ENCODE measurements at places on chromosomes 12 and 14.

DNA sequence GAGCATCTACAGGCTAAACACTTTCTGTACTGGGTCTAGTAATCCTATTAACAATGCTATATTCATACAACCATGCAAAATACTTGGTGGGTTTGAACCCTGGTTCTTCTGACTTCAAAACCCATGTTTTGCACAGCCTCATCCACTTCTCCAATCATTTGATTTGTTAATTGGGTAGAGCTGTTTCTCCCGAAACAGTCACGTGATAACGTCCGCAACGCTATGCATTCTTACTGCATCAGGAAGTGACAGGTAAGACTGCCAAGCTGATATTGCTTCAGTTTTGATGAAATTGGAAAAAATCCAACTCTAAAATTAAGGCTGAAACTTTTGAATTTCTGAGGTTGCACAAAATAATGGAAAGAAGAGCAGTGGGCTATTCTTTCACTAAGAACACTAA is 30.4 kb upstream of the RNU6-7 start:
- no peak for DNase-seq

DNA sequence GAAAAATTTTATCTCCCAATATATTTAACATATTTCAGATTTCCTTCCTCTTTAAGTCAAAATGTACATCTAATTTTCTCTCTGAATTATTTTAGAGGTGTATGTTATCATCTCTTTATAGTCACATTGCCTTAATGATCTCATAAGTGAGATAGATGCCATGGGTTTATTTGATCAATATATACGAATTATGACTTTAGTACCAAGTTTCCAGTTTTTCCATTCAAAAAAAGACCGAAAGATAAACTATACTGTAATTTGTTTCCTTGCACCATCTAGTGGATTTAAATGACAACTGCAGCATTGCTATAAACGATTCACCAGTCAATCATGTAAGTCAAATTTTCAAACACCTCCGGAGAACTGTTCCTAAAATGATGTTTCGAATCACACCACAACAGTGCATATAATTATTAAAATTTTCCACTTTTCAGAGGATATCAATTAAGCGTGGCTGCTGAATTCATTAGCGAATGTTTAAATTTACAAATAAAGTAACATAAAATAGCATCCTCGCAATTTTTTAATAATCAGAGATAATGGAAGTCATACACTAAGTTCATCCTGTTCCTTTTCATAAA is 419 bp upstream of the ATXN7L3B start:
- no peak for DNase-seq

GRCh38 chr14:100841761-100842403 is 16.0 kb downstream of the MEG3 start:
- no peak for DNase-seq

DNA sequence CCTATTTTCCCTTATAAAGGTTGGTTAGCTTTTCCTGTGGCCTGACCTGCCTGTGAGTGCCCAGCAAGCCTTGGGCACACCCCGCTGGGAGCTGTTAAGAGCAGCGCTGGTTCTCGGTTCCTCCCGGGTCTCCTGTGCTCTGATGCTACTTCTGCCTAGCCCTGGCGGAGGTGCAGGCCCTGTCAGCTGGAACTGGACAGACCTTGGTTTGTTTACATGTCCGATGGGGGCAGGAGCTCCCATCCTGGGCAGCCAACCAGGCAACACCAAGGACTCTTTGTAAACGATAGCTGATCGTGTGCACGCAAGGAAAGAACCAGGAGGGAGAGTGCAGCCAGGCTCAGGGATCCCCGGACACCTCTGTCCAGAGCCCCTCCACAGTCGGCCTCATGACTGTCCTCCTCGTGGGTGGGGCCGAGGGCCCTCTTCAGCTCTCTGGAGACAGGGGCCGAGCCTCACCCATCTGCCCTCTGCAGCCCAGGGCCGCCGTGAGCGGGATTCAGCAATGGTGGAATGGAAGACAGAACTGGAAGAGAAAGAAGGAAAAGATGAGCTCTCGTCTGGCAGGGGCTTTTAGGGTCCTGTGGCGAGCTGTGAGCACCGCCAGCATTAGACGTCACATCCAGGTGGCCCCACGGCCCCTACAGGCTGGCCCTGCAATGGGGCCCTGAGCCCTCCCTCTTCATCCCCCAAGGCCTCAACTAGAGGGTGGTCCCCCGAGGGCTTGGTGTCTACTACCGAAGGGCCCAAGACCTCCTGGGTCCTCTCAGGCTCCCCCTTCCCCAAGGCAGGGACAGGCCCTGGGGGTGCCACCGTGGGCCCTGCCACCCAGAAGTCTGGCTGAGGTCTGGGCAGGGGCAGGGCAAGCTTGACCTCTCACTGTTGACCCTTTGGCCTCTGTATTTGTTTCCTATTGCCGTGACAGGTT is 12.3 kb downstream of the TNFAIP2 start:
- no peak for DNase-seq

DNA sequence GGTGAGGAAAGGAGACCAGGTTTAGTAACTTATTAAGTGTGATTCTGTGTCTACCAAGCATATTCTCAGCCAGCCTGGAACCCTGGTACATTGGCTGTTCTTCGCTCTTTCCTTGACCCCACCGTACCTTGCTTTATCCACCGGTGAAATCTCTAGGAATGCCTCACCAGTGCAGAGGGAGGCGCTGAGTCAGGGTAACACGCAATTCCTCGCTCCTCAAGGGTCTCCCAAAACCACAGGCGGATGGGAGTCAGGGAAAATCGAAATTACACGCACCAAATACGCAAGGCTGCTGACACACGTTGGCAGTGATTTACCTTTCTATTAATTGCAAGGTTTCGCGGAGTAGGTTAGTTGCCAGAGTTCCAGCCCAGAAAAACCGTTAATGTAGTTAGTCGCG is 845 bp downstream of the L3HYPDH start:
- no peak for DNase-seq

- no peak for DNase-seq
Observed at GRCh38 chr12:130147875-130148596, 14.2 kb upstream of the FZD10 start.

- DNase-seq = no peak
Observed at GRCh38 chr12:31021181-31021580, 52.5 kb upstream of the DDX11 start.

DNA sequence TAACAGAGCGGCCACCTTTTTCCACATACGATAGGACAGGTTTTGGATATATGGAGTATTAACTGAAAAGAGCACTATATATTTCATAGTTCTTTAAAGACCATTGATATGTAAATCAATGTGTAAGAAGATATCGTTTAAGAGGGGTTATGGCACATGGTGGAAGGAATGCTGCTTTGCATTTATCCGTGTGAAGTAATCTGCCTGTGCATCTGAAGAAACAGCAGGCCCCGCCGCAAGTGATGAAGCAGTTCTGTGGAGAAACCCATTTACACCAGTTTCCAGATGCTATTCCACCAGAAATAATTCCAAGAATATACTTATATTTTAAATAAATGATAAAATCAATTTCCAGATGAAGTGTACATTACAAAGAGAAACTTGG is 72.4 kb downstream of the BICD1 start:
- no peak for DNase-seq

DNA sequence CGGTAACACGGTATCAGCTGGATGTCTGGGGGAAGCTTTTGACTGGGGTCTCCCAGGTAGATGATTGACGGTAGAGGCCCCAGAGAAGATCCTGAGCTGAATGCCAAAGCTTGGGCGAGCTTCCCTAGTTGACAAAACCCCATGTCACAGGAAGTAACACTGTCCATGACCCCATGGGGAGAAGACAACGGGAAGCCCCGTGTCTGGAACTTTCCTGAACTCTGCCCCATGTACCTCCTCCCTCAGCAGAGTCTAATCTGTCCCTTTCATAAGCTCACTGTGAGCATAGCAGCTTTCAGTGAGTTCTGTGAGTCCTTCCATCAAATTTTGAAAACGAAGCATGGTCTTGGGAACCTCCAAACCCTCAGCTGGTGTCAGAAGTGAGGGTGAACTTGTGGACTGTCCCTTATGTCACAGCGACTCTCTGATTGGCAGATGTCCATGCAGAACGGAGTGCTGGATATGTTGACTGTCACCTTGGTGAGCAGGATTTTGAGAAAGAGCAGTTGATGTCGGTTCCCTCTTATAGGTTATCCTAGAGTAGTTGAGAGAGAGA is 29.7 kb upstream of the BEGAIN start:
- DNase-seq = no peak

GRCh38 chr12:94116191-94116590 is 32.2 kb upstream of the PLXNC1 start:
- no peak for DNase-seq

GRCh38 chr14:55274146-55274545 is 2.9 kb downstream of the FBXO34 start:
- no peak for DNase-seq

DNA sequence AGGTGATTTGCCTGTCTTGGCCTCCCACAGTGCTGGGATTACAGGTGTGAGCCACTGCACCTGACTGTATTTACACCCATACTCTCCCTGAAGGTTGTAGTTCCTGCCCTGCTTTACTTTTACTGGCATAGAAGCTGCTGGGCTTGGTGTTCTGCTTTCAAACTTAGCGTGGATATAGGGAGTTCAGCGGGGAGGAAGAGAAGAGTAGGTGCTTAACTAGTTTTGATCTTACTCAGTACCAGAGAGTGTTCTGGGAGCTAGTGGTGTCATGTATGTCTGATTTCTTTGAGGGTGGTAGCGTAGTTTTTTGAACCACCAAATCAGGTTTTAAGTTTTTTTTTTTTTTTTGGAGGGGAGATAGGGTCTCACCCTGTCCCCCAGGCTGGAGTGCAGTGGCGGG is 13.8 kb downstream of the RCOR1 start:
- no peak for DNase-seq
